ENCODE measurements at places on chromosomes 6 and 20. TPM values are rescaled to one million over a fixed set of nuclear protein-coding genes. Genes with fewer than 3 reads are reported as not detected.

- H3K36me3 ChIP-seq: peaks cover 13% of the 10 kb centered on the region
- H3K27me3 ChIP-seq: no peaks in the 10 kb centered on the region
- H3K4me3 ChIP-seq: no peak overlapping the region
- no peak overlapping the region for H3K27ac ChIP-seq
These were observed 132.1 kb downstream of the ZDHHC14 start for GRCh38 chr6:157513004-157513603.

GRCh38 chr6:137181891-137182653 is 8.6 kb upstream of the IL22RA2 start:
- no peak overlapping the region for H3K4me3 ChIP-seq
- H3K4me1 ChIP-seq: no peaks in the 10 kb centered on the region
- peaks cover 5% of the 10 kb centered on the region for H3K27me3 ChIP-seq
- peaks cover 10% of the 10 kb centered on the region for H3K36me3 ChIP-seq
- H3K27ac ChIP-seq: no peak overlapping the region

- peak overlapping the region; percentile 69 for H3K4me3 ChIP-seq
- H3K27ac ChIP-seq: no peak overlapping the region
- H3K4me1 ChIP-seq: peaks cover 23% of the 10 kb centered on the region
These were observed 29.3 kb upstream of the TRIM27 start for GRCh38 chr6:28953039-28953584.

- H3K4me3 ChIP-seq: no peak overlapping the region
- H3K27ac ChIP-seq: no peak overlapping the region
- H3K36me3 ChIP-seq: no peaks in the 10 kb centered on the region
- no peaks in the 10 kb centered on the region for H3K27me3 ChIP-seq
These were observed 20.3 kb downstream of the SNTA1 start for GRCh38 chr20:33423141-33423834.

GRCh38 chr20:45495501-45495941 is 19.9 kb downstream of the SPINT3 start:
- no peak overlapping the region for H3K27ac ChIP-seq
- peaks cover 31% of the 10 kb centered on the region for H3K27me3 ChIP-seq
- DNase-seq: no peak
- H3K4me3 ChIP-seq: no peak overlapping the region
- H3K36me3 ChIP-seq: no peaks in the 10 kb centered on the region
- no peaks in the 10 kb centered on the region for H3K4me1 ChIP-seq

DNA sequence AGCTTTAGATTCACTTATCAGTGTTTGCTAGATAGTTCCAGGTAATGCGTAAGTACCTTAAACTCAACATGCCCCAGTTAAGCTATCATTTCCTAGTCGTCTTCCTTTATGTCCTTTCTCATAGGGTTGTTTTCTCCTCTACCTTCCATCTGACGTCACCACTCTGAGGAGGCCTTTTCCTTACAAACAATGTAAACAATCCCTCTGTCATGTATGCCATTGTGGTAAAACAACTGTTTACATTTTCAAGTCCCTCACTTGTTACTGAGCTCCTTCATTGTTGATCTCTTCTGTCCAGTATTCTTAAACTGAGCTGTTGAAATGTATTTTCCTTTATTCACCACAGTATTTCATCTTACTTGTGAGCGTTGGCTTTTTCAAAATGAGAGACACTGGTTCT is 45.4 kb upstream of the PLCG1 start:
- DNase-seq: no peak
- H3K27ac ChIP-seq: peak overlapping the region; percentile 0
- no peaks in the 10 kb centered on the region for H3K27me3 ChIP-seq
- peaks cover 9% of the 10 kb centered on the region for H3K4me1 ChIP-seq

GRCh38 chr6:34298941-34299340 is 50.1 kb upstream of the SMIM29 start:
- H3K36me3 ChIP-seq: peaks cover 4% of the 10 kb centered on the region
- peaks cover 14% of the 10 kb centered on the region for H3K4me1 ChIP-seq
- DNase-seq: no peak
- H3K27me3 ChIP-seq: no peaks in the 10 kb centered on the region
- no peak overlapping the region for H3K27ac ChIP-seq

DNA sequence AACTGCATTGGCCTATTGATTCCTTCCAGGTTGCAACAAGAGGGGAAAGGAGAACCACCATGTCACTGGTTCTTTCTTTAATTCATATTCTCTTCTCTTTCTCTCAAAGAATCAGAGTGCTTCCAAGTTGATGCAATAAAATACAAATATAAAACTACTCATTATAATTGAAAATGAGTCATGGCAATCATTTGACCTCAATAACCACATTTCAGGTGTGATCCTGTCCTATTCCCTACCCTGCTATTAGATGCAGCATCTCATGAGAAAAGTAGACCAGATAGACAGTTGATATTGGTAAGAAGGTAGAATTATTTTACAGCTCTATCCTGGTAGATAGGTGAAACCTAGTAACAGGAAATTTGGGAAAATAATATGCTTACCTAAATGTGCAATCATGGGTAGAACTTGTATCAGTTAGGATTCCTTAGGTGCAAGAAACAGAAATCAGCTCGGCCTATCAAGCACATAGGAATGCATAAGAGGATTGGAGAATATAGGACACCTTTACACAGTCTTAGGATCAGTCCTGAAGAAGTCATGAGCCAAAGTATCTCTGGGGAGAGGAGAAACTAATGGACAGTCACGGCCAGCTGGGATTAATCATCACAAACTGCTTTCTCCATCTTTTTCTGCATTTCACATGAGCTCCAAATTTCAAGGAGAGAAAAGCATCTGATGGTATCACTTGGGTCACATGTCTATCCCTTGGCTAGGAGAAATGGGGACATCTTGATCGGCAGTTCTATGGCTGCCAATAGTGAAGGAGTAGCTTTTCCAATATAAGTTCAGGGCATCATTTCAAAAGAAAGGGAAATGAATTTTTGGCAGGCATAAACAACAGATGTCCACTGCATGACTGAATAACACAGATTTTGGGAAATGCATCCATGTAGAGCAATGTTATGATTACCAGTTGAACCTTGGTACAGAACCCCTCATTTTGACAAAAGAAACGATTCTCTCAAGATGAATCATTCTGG is 19.3 kb upstream of the RNF146 start:
- no peak overlapping the region for H3K4me3 ChIP-seq
- H3K36me3 ChIP-seq: no peaks in the 10 kb centered on the region
- peaks cover 5% of the 10 kb centered on the region for H3K27me3 ChIP-seq
- DNase-seq: no peak
- H3K4me1 ChIP-seq: no peaks in the 10 kb centered on the region

GRCh38 chr20:39785252-39785917 is 823.2 kb downstream of the DHX35 start:
- no peaks in the 10 kb centered on the region for H3K36me3 ChIP-seq
- no peak for DNase-seq
- H3K4me1 ChIP-seq: no peaks in the 10 kb centered on the region
- no peak overlapping the region for H3K4me3 ChIP-seq
- no peak overlapping the region for H3K27ac ChIP-seq

GRCh38 chr6:130776287-130776925 is 50.8 kb upstream of the SMLR1 start:
- no peaks in the 10 kb centered on the region for H3K36me3 ChIP-seq
- no peak overlapping the region for H3K4me3 ChIP-seq
- H3K27me3 ChIP-seq: no peaks in the 10 kb centered on the region

GRCh38 chr6:32181915-32182529 is 2.0 kb downstream of the AGER start:
- H3K27ac ChIP-seq: no peak overlapping the region
- peaks cover 60% of the 10 kb centered on the region for H3K36me3 ChIP-seq
- no peak overlapping the region for H3K4me3 ChIP-seq
- no peaks in the 10 kb centered on the region for H3K27me3 ChIP-seq

GRCh38 chr6:11675601-11676000 is 103.0 kb downstream of the ADTRP start:
- H3K36me3 ChIP-seq: no peaks in the 10 kb centered on the region
- H3K27ac ChIP-seq: no peak overlapping the region
- no peak for DNase-seq
- peaks cover 27% of the 10 kb centered on the region for H3K27me3 ChIP-seq
- no peaks in the 10 kb centered on the region for H3K4me1 ChIP-seq
- no peak overlapping the region for H3K4me3 ChIP-seq

DNA sequence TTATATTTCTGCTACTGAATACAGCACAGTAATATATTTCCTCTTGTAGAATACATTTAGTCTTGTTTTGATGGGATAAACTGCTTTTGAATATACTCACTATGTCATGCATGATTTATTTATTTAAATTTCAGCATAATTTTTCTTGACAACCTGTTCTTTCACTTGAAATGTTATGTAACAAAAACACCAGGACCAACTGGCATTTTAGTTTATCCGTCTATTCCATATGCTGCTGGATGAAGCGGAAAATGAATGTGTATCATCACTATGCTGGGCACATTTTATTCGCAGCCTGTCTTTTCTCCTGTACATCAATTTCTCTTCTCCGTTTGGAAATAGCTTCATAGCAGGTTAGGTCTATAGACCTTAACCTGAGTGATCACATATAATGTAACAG is 206.8 kb upstream of the PLCB4 start:
- H3K36me3 ChIP-seq: no peaks in the 10 kb centered on the region
- no peak overlapping the region for H3K27ac ChIP-seq
- no peak overlapping the region for H3K4me3 ChIP-seq
- H3K27me3 ChIP-seq: no peaks in the 10 kb centered on the region

DNA sequence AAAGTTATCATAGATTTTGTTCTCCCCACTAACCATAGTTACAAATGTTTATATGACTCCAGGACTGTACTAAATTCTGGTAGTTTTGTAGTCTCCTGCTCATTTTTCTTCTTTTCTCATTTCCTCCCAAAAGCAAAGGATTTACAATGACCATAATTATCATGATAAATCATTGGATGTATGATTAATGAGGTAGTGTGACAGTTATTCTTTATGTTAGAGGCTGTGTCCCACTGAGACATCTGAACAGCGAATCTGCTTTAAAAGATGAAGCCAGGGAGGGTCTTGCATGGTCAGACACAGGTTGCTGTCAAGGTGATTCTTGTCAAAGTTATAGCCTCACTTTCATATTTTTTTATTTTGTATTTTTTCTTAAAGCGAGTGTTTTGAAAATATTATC is 285.2 kb upstream of the STXBP5 start:
- no peak for DNase-seq
- no peaks in the 10 kb centered on the region for H3K27me3 ChIP-seq
- H3K36me3 ChIP-seq: no peaks in the 10 kb centered on the region
- no peak overlapping the region for H3K27ac ChIP-seq

DNA sequence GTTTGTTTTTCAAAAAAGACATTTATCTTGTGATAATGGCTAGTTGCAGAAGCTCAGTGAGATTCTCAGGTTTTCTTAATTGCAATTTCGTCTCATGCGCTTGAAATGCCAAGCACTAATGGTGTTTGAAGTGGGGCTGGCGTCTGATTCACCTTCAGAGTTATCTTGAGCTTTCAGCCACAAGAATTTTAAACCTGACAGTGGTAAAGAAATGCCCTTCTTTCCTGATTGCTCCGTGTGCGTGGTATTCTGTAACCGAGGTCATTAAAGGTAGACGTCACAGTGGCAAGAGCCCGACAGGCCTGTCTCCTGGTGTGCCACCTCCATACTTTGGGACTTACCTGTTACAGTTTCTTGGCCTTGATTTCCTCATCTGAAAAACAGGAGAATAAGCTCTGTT is 126.5 kb upstream of the QKI start:
- no peaks in the 10 kb centered on the region for H3K36me3 ChIP-seq
- H3K27ac ChIP-seq: no peak overlapping the region
- no peaks in the 10 kb centered on the region for H3K4me1 ChIP-seq
- DNase-seq: no peak

GRCh38 chr6:55445648-55446204 is 118.5 kb downstream of the GFRAL start:
- no peaks in the 10 kb centered on the region for H3K4me1 ChIP-seq
- no peak for DNase-seq
- no peak overlapping the region for H3K4me3 ChIP-seq
- no peaks in the 10 kb centered on the region for H3K27me3 ChIP-seq
- H3K27ac ChIP-seq: no peak overlapping the region

DNA sequence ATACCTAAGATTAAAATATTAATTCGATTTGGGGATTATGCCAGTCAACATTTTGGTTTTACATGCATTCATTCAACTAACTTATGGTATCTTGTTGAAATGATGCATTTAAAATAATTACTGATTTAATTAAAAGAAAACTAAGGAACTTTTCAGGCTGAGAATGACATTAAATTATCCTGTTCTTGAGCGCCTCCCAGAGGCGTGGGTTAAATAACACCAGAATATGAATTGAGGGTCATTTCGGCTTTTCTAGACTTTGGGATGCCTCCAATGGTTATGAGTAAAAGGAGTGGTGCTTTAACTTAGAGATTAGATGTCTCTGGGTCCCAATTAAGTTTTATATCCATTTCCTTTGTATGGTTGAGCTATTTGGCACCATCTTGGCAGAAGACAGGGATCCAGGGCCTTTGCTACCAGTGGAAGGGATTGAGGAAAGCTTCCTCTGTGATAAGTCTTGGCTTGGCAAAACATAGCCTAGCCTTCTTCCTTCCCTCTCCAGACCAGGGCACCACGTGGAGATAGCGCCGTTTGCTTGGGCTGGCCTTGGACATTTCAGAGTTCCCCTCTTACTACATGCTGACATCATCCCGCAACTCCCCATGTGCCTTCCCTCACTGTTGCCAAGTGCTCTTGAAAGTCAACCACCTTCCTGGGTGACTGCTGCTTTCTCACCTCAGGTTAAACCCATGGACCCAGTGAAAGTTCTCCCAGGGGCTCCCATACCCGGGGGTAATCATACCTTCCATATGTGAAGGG is 28.7 kb downstream of the GNAS start:
- H3K27ac ChIP-seq: no peak overlapping the region
- H3K36me3 ChIP-seq: no peaks in the 10 kb centered on the region
- DNase-seq: no peak

DNA sequence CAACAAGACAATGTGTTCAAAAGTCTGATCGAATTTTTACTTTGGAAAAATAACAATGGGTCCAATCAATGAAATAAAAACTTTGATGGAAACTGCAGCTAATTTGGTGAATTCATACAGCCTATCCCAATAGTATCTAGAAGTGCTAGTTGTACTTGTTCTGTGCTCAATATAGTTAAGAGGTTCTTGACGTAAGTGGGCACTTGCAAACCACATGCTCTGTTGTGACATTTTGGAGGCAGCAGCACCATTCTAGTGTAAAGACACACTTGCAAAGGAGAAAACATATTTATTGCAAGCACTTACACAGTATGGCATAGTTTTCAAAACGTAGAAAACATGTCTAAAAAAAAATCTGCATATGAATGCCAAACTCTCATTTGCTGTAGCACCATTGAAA is 6.7 kb upstream of the KLHL31 start:
- no peaks in the 10 kb centered on the region for H3K4me1 ChIP-seq
- H3K36me3 ChIP-seq: no peaks in the 10 kb centered on the region
- no peak overlapping the region for H3K4me3 ChIP-seq

- no peak overlapping the region for H3K27ac ChIP-seq
- H3K36me3 ChIP-seq: no peaks in the 10 kb centered on the region
- DNase-seq: no peak
These were observed 1.7 kb downstream of the HLA-DOB start for GRCh38 chr6:32815115-32815514.

GRCh38 chr6:169845426-169846285 is 94.2 kb downstream of the ERMARD start:
- no peaks in the 10 kb centered on the region for H3K36me3 ChIP-seq
- H3K4me3 ChIP-seq: no peak overlapping the region
- DNase-seq: no peak
- H3K27ac ChIP-seq: no peak overlapping the region

The COL9A1 gene
- not detected for total RNA-seq

The FERMT1 gene
- total RNA-seq: not detected

The TRIM15 gene
- not detected for total RNA-seq

The MYMX gene
- not detected for total RNA-seq

The NOTCH4 gene
- total RNA-seq: 0.15 TPM

The TNNC2 gene
- not detected for total RNA-seq

The CST7 gene
- 182 TPM for total RNA-seq

The SEMG2 gene
- total RNA-seq: not detected

The SLC35D3 gene
- total RNA-seq: 0.13 TPM

The PRRT1 gene
- total RNA-seq: 0.28 TPM

The BTBD3 gene
- 1.2 TPM for total RNA-seq

The GGTLC1 gene
- not detected for total RNA-seq

The IRF4 gene
- 171 TPM for total RNA-seq
